ENCODE measurements at places on chromosomes 11 and 22. TPM values are rescaled to one million over a fixed set of nuclear protein-coding genes. Genes with fewer than 3 reads are reported as not detected.
A peak's percentile ranks its signal among the peaks of the same experiment; 100 is the strongest.

DNA sequence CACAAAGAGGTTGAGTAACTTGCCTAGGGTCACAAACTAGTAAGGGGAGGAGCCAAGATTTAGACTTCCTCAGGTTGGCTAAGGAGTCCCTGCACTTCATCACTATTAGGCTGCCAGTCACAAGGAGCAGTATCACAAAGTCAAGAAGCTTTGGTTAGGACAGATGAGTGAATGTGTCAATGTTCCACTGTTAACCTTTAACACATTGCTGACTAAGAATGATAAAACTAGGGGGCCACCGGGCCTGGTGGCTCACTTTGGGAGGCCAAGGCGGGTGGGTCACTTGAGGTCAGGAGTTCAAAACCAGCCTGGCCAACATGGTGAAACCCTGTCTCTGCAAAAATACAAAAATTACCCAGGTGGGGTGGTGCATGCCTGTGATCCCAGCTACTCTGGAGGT lies 32.0 kb downstream of the TMEM123 start:
- no peak for DNase-seq

- DNase-seq = no peak
These were observed 9.3 kb upstream of the SERPING1 start for GRCh38 chr11:57588046-57588710.

DNA sequence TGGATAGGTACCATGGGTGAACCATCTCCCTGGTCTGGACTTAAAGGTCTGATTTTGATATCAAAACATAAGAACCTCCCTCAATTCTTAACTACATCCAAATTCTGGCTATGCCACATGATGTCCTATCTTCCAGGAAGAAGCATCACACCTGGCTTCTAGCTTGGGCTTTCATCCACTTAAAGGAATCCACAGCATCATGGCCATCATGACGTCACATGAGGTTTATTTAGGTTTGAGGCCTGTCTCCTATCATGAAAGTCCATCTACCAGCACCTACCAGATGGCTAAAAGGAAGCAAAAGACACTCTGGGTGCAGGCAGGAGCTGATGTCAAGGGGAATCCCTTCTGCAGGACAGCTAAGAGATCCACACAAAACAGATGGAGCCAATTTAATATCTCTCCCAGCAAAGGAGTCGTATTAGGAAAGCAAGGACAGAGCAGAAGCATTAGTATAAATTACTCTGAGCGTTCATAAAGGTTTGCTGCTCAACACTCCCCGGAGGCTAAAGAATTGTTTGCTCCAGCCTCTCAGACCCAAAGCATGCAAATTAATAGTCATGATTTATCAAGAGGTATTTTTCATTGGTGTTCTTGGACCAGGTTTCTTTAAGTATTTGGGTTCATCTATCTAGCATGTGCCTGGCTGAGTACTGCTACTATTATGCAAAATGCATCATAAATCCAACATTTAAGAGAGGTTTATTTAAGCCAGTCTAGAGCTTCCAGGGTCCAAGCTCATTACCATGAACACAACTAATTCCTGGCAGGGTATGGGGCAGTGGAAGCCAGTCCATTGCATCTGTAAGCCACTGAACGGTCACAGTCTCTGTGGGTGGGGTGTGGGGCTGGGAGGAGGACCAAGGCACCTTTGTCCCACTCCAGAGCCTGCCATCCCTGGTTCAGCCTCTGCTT lies 47.2 kb downstream of the GALNT18 start:
- no peak for DNase-seq

DNA sequence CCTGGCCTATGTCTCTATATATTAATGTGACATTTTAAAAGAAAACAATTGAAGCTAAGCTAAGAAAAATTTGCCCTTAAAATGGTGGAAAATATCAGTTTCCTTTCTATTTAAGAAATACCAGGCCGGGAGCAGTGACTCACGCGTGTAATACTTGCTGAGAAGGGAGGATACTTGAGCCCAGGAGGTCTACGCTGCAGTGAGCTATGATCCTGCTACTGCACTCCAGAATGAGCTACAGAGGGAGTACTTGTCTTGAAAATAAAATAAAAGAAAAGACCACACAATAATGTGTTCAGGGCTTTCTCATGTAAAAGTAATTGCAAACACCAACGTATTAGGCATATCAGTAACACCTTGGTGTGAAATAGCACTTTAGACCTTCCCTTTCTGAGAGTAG lies 1.4 kb upstream of the PRSS23 start:
- DNase-seq = no peak

- DNase-seq = no peak
These were observed 1428.0 kb upstream of the TENM4 start for GRCh38 chr11:80868831-80869230.

Gene DEFB131B
- not detected for total RNA-seq

DNA sequence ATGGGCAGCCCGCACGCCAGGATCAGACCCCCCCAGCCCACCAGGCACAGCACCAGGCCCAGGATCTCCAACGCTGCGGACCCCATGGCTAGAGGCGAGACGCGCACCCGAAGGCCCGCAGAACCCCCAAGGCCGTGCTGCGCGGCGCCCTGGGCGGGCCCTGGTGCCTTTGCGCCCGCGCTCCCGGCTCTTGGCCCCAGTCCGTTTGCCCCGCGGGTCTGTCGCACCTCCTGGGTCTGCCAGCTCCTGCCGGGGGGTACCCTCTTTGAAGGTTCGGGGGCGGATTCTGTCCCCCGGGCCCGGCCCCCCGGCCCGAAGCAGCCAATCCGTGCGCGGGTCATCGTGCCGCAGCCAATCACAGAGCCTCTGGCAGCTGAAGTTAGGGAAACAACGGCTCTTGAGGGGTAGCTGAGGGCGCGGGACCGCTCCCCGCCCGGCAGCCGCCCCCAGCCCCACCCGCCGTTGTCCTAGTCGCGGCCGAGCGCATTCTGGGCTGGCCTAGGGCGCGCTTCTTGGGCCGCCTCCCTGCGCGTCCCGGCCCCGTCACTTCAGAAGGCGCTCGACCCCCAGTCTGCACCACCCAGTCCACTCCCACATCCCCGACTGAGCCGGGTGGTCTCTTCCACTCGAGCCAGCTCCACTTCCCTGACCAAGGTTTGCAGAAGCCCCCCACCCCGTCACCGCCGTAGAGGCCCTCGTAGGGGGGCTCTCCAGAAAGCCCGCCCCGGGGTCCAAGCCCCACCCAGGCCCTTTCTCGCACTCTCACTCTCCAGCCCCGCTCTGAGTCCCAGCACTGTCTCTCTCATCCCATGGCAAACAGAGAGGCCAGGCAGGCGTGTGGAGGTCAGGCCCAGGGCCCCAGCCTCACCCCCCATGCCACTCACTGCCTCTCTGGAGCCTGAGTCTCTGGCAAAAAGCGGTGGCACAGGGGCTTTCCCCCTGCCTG lies at the start of gene CLDN5:
Gene CLDN5 (minus strand): TSS at position 241 of the 946 bp plus-strand sequence. CDS start 155 bp downstream, at position 86.
- no peak for DNase-seq

- DNase-seq = no peak
These were observed 103.6 kb downstream of the TMEM135 start for GRCh38 chr11:87141322-87141721.

DNA sequence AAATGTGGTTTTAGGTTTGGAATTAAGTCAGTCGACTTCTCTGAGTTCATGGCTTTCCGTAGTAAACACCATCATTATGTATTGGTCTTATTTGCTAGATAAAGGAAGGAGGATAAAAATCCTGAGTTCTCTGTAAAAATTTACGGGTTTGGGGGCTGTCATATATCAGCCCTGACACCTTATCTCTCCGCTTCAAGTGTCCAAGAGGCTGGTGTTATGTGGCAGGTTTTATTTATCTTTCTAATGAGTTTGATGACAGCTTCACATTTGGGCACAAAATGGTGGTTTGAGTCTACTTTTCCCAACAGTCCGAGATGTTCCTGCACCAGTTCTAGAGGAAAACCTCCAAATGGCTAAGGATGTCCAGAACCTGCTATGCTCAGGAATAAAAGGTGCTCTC lies 67.3 kb upstream of the VSTM5 start:
- DNase-seq = no peak

Gene GGTLC2
- not detected for total RNA-seq

DNA sequence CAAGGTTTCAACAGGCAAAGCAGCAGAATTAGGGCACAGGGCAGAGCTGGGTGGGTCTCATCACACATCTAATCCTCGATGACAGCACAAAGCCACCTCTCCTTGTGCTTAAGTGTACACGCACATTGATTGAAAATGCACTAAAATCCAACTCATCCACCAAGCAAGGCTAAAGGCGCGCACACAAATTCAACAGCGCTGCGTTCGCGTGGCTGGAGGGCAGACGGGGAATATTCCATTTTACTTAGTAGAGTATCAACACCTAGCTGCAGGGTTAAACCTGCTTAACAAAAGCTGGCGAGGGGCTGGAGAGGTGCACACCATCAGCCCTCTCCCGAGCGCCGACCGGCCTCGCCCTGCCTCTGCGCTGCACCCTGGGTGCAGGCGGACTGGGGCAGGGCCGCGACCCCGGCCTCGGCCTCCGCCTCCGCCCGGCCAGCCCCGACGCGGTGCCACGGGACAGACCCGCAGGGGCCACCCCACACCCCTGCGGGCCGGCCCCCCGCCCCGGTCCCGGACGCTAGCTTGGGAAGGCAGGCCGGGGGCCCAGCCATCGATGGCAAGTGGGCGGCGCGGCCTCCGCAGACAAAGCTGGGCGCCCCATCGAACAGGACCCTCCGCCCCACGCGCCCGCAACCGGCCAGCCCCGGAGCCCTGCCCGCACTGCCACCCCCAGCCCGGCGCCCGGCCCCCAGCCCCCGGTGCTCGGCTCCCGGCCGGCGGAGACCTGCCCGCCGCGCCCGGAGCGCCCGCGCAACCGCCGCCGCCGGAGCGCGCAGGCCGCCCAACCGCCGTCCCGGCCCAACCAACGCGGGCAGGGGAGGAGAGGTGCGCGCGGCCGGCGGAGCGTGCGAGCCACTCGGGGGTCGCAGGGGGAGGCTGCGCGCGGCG lies 929 bp downstream of the PRDM10 start:
- peak; percentile 73 for DNase-seq

GRCh38 chr11:77884186-77884828 lies 63.4 kb downstream of the AAMDC start:
- DNase-seq = no peak

DNA sequence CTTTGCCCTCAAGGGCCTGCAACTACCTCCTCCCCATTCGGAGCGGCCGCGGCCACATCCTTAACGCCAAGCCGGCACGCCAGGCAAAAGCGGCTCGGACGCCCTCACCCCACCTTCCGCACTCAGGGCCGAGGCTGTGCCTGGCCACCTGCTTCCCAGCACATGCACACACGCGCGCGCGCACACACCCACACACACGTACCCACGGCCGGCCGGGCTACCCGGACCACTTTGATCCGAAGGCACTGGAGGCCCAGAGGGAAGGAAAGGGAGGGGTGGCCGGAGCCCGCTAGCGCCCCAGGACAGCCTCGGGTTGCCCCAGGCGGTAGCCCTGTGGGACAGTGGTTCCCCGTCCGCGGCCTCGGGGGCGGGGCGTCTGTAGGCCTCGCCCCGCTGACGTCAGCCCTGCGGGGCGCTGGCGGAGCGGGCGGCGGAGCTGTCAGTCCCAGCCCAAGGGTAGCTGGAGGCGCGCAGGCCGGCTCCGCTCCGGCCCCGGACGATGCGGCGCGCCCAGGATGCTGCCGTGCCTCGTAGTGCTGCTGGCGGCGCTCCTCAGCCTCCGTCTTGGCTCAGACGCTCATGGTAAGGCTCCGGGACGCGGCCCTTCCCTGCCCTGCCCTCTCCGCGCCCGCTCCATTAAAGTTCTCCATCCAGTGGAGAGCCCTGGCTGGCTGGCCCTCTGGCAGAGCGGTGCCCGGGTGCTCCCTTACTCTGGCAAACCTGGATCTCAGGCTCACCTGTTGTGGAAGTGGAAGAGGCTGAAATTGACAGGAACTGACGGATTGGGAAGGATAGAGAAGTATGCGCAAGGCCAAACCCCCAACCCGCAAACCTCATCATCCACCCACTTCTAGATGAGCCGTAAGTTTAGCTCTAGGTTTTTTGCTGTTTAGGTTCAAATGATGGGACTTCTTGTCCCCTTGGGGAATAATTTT lies at the start of gene IL10RA:
Gene IL10RA (plus strand): TSS at position 442 of the 935 bp plus-strand sequence. CDS start 74 bp downstream, at position 516.
- DNase-seq = peak; percentile 94

DNA sequence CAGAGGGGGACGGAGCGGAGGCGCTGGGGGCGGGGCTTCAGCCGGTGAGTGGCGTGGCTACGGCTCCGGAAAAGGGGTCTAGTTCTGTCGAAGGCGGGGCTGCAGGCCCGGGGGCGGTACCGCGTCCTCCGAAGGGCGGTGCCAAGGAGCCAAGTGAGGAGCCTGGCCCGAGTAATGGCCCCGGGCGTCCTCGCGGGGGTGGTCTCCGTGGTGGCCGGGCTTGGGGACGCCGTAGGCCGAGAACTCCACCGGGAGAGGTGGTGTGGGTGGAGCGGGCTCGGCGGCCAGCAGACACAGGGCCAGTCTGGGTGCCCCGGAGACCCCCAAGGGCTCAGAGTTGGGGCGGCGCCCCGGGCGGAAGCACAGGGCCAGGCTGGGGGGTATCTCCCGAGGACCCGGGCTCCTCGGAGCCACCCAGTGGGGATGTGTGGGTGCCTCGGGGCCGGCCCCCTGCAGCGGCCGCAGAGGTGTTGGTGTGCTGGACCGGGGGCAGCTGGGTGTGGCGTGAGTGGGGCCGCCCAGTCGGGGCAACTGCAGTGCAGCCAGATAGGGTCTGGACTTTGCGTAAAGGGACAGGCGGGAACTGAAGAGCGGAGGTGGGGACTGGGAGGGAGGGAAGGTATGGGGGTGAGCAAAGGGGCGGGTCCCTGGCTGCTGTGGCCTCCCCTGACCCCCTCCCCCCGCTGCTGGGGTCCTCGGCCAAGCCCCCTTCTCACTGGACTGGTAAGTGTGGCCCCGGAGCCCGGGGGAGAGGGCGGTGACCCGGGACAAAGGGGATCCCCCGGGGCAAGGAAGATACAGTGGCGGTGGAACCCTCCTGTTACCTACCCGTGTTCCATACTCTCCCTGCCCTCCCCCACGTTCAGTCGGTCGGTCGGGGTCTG lies 838 bp downstream of the FKBP2 start:
- no peak for DNase-seq

Gene TOB2
- total RNA-seq = 68.0 TPM

Data from Right ventricle myocardium inferior (tissue), 1 donor.